DMS53 (cell line): ENCODE measurements at places on chromosomes 3 and 15.

- DNase-seq = no peak
Observed at GRCh38 chr3:194514626-194515025, 27.8 kb upstream of the ATP13A3 start.

DNA sequence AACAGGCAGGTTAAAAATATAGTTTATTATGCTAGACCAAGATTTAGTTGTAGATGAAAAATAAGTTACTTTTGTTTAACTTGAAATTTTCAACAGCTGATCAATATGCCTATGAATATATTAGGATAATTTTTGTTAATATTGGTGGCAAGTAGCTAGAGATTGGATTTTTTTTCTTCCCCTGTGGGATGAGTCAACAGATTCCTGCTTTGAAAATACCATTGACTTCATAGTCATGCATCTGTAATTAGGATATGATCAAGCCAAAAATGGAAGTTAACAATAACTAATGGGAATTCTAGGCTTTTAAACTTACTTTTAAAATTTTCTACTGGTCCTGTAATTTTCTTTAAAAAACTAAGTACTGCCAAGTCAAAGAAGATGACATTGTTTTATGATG is 211.7 kb downstream of the ZIC1 start:
- DNase-seq = no peak

DNA sequence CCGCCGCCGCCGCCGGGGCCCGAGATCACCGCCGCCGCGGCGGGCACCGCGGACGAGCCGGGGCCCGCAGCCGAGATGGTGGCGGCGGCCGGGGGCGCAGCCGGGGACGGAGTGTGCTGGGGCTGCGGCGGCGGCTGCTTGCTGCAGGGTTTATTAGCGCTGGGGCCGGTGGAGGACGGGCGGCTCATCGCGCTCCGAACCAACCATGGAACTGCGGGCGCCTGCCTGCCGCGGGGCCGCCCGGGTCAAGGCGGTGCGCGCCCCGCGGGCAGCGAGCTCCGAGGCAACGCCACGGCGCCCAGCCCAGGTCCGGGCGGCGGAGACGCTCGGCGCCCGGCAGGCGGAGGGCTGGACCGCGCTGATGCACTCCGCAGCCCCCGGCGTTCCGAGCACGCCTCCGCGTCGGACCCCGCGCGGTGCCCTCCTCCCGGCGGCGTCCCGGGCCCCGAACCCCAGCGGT is 277 bp downstream of the SIAH2 start:
- DNase-seq = no peak

DNA sequence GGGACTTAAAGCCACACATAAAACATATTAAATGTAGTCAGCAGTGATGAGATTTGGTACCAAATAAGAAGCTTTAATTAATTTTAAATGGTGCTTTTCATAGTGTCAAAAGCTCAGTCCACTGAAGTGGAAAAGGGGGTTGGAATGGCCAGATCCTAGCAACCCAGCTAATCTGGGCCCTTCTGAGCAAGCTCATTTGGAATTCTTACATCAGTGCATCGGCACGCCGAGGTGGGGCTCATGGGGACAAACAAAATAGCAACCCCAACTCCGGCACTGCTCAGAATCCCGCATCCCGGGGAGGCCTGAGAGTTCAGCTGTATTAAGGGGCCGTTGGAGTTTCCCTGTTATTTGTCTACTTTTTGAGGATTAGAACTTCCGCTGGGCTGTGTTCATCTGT is 526.4 kb downstream of the SOX2 start:
- DNase-seq = no peak

DNA sequence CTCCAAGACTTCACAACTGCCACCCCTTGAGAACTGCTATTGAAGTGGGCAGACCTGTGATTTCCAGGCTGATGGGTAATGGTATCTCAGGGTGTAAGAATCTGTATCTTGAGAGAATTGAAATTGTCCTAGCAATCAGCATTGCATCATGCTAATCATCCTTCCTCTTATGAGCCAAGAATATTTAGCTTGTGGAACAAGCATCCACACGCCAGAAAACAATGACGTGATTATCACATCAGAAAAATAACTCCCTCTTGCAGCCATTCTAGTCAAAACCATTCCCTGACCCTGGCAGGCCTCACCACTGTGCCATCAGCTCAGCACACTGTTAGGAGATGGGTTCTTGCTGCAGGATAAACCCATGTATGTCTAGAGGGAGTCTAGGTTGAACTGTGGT is 6.7 kb downstream of the BCL2L10 start:
- no peak for DNase-seq

DNA sequence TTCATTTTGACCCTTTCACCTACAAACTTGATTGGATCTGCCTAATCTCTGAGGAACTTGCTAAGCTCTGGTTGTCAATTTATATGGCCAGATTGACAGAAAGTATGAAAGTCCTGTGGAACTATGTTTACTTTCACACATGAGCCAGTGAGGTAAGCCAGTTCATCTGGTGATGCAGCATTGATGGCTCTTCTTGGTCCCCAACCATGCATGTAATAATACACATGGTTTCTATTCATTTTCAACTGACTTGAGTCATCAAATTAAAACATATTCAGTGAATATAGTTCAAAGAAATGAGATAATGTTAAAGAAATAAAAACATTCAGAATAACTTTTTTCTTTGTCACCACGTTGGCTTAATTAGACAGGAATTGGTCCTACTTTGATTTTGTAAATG is 336.1 kb upstream of the THBS1 start:
- DNase-seq = no peak
